ENCODE measurements at places on chromosomes 6 and 20.

GRCh38 chr6:131368198-131368911 is 204.7 kb upstream of the ARG1 start:
- peaks cover 2% of the 10 kb centered on the region for H3K4me1 ChIP-seq
- no peak overlapping the region for H3K27ac ChIP-seq
- no peaks in the 10 kb centered on the region for H3K27me3 ChIP-seq
- H3K36me3 ChIP-seq = no peaks in the 10 kb centered on the region

- no peak overlapping the region for H3K4me3 ChIP-seq
- peaks cover 2% of the 10 kb centered on the region for H3K4me1 ChIP-seq
- peaks cover 4% of the 10 kb centered on the region for H3K27me3 ChIP-seq
- DNase-seq = no peak
- H3K36me3 ChIP-seq = no peaks in the 10 kb centered on the region
Measured at GRCh38 chr20:47847884-47848485, 62.7 kb upstream of the SULF2 start.

DNA sequence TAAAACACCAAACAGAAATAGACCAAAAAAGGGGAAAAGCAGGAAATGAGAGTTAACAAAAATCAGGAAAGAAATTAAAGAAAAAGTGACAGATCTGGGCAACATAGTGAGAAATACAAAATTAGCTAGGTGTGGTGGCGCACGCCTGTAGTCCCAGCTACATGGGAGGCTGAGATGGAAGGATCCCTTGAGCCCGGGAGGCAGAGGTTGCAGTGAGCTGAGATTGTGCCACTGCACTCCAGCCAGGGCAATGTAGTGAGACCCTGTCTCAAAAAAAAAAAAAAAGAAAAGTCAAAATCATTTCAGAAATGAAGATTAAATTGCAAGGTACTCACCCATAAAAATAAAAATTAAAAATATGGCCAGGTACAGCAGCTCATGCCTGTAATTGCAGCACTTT is 13.0 kb upstream of the GRM4 start:
- no peak for DNase-seq
- peaks cover 4% of the 10 kb centered on the region for H3K4me1 ChIP-seq
- no peak overlapping the region for H3K4me3 ChIP-seq
- H3K27me3 ChIP-seq = peaks cover 39% of the 10 kb centered on the region

- no peaks in the 10 kb centered on the region for H3K27me3 ChIP-seq
- H3K36me3 ChIP-seq = no peaks in the 10 kb centered on the region
- DNase-seq = no peak
- no peaks in the 10 kb centered on the region for H3K4me1 ChIP-seq
- no peak overlapping the region for H3K27ac ChIP-seq
Measured at GRCh38 chr20:43252761-43253160, 63.1 kb upstream of the PTPRT start.

GRCh38 chr6:98695091-98695801 is 139.1 kb upstream of the POU3F2 start:
- DNase-seq = no peak
- H3K27ac ChIP-seq = no peak overlapping the region
- no peaks in the 10 kb centered on the region for H3K27me3 ChIP-seq
- no peaks in the 10 kb centered on the region for H3K4me1 ChIP-seq

DNA sequence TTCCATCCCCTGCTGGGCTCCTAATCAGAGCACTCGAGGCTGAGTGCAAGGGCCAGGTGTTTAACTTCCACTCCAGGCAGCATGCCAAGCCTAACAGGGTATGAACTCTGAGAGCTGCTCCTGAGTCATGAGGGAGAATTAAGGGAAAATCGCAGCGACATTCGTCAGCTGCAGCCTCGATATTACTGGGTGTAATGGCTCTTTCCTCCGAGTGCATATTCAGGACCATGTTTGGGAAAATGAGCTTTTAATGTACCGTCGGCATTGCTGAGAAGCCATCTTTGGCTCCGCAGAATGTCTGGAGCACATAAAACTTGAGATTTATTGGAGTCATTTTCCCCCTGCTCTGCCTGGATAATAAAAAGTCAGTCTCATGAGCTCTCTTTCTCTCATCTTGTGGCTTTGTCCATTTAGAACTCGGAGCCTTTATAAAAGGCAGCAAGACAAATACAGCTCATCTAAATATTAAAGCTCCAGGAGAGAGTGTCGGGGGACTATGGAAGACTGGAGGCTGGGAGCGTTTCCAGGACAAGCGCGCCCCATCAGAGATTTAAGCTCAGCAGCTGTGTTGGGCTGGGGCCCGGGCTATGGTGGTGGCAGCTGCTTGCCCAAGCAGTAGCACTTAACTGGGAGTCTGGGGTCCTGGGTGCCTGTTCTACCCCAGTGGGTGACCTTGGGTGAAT is 103.7 kb downstream of the TOX2 start:
- H3K36me3 ChIP-seq = no peaks in the 10 kb centered on the region
- DNase-seq = no peak
- H3K4me1 ChIP-seq = peaks cover 27% of the 10 kb centered on the region
- peaks cover 88% of the 10 kb centered on the region for H3K27me3 ChIP-seq

GRCh38 chr6:11536795-11537194 is 754 bp upstream of the TMEM170B start:
- H3K4me1 ChIP-seq = peaks cover 7% of the 10 kb centered on the region
- peak overlapping the region; percentile 76 for H3K4me3 ChIP-seq
- no peaks in the 10 kb centered on the region for H3K36me3 ChIP-seq
- H3K27ac ChIP-seq = peak overlapping the region; percentile 56

- no peaks in the 10 kb centered on the region for H3K4me1 ChIP-seq
- H3K4me3 ChIP-seq = no peak overlapping the region
- no peaks in the 10 kb centered on the region for H3K36me3 ChIP-seq
- H3K27ac ChIP-seq = no peak overlapping the region
Measured at GRCh38 chr6:94955156-94955555, 622.2 kb upstream of the MANEA start.

- H3K27me3 ChIP-seq = no peaks in the 10 kb centered on the region
Measured at GRCh38 chr6:141610741-141611140, 522.0 kb upstream of the GJE1 start.

DNA sequence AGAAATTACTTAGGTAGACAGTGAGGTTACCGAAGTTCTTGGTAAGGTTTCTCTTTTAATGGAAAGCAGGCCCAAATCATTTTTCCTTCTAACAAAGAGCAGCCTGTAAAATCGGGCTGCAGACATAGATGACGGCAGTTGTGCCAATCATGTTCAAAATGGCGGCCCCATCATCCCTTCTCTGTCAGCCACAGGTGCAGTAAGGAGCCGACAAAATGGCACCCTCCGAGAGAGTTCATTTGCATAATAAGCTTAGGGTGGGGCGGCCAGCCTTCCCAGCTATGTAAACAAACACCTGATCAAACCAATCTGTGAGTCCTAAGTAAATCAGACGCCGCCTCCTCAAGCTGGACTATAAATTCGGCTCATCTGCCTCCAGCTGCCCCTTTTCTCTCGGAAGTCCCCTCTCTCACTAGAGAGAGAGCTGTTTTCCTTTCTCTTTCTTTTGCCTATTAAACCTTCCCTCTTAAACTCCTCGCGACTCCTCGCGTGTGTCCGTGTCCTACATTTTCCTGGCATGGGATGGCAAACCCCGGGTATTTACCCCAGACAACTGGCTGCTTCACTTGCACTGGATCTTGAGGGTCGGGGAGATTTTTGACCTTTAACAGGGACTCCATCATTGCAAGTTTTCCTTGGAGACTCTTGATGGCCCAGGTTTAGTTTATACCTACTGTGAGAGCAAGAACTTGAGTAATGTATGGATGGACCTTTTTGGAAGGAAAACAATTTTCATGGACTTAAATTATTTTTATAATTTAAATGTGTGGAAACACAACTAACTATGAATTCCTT is 8.9 kb upstream of the DDR1 start:
- no peak overlapping the region for H3K27ac ChIP-seq
- H3K4me1 ChIP-seq = peaks cover 25% of the 10 kb centered on the region
- no peak for DNase-seq
- H3K4me3 ChIP-seq = no peak overlapping the region
- H3K36me3 ChIP-seq = peaks cover 7% of the 10 kb centered on the region

GRCh38 chr6:128403618-128404444 is 116.6 kb downstream of the PTPRK start:
- no peak overlapping the region for H3K4me3 ChIP-seq
- peaks cover 3% of the 10 kb centered on the region for H3K4me1 ChIP-seq
- H3K27ac ChIP-seq = no peak overlapping the region
- H3K36me3 ChIP-seq = no peaks in the 10 kb centered on the region
- H3K27me3 ChIP-seq = peaks cover 9% of the 10 kb centered on the region

DNA sequence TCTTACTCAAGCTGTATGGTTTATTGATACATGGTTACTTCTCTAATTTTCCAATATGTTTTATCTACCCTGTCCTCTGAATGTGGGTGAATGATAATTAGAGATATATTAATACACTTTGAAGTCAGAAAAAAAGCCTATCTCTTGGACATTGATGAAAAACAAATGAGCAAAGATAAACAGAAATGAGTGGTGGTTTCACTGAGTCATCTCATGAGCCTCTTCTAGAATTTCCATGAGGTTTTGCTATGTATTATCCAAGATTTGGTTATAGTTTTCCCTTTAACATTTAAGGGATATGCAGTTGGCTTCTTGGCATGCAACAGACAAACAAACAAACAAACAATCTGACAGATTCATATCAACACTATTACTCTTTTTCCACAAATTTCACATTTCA is 586.8 kb downstream of the RFPL4B start:
- no peaks in the 10 kb centered on the region for H3K4me1 ChIP-seq
- H3K36me3 ChIP-seq = no peaks in the 10 kb centered on the region
- H3K4me3 ChIP-seq = no peak overlapping the region
- H3K27me3 ChIP-seq = no peaks in the 10 kb centered on the region

- peaks cover 30% of the 10 kb centered on the region for H3K4me1 ChIP-seq
- H3K36me3 ChIP-seq = peaks cover 18% of the 10 kb centered on the region
- peaks cover 19% of the 10 kb centered on the region for H3K27me3 ChIP-seq
- H3K27ac ChIP-seq = peak overlapping the region; percentile 97
Measured at GRCh38 chr6:41785689-41786450, 1.6 kb upstream of the TOMM6 start.

- H3K36me3 ChIP-seq = no peaks in the 10 kb centered on the region
- peaks cover 10% of the 10 kb centered on the region for H3K4me1 ChIP-seq
- peaks cover under 1% of the 10 kb centered on the region for H3K27me3 ChIP-seq
- peak; percentile 32 for DNase-seq
Measured at GRCh38 chr20:64116016-64116415, 8.7 kb upstream of the NPBWR2 start.

DNA sequence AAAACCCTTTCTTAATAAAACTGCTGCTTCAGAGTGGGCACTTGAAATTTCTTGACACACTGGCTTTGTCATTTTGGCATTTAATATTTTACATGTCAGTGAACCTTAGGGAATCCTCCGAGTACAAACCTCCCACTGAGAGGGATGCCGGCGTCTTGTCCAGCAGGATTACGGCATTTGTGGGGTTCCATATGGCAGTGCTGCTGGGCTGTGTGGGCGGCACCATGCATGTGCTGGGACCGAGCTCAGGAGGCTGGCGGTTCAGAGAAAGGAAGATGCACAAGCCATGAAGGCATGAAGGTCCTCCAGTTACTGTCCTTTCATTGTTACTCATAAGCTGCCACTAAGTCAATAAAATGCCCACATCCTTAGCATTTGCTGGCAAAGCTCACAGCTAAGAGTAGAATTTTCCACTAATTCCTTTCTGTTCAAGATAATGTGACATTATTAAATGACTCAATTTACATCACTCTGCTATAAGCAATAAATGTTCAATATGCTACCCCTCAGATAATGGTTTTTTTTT is 61.4 kb downstream of the LY86 start:
- no peaks in the 10 kb centered on the region for H3K27me3 ChIP-seq
- peaks cover 22% of the 10 kb centered on the region for H3K36me3 ChIP-seq
- peaks cover 58% of the 10 kb centered on the region for H3K4me1 ChIP-seq
